ENCODE measurements at places on chromosomes 16 and 17.

GRCh38 chr16:62620275-62620674 is 584.0 kb upstream of the CDH8 start:
- DNase-seq, result no peak

- DNase-seq, result peak; percentile 57
These were observed 1253.7 kb upstream of the CDH8 start for GRCh38 chr16:63289834-63290460.

DNA sequence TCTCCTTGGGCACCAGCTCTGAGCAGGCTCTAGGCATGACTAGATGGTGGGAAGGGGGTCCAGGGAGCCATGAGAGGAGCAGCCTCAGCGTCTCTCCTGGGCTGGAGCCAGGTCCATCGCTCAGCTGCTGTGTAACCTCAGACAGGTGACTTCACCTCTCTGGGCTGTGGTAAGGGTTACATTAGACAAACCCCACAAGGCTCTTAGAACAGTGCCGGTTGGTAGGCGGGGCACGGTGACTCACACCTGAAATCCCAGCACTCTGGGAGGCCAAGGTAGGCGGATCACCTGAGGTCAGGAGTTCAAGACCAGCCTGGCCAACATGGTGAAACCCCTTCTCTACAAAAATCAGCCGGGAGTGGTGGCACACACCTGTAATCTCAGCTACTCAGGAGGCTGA is 18.1 kb upstream of the NPTX1 start:
- peak; percentile 57 for DNase-seq

DNA sequence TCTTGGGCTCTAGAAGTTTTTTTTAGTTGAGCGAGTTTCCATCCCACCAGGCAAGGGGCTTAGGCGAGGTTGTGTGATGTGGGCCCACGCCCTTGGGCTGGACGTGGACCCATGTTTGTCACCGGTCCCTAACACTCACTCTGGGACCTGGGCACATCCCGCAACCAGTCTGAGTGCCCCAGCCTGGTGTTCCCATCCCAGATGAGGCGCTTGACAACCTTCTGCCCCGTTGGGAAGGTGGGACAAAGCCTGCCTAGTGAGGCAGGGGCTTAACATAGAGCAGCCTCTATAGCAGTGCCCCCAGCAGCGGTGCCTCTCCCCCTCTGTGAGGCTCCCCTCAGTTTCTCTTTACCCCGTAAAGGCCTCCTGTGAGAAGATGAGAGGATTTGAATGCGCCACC is 22.5 kb downstream of the CMIP start:
- no peak for DNase-seq

GRCh38 chr16:3674513-3675295 is 20.2 kb downstream of the DNASE1 start:
- DNase-seq, result no peak

- DNase-seq, result peak; percentile 35
These were observed at the start of gene MT3 for GRCh38 chr16:56589141-56590039. Gene MT3 (plus strand): TSS chr16:56589528. CDS start chr16:56589591, 63 bp downstream.

DNA sequence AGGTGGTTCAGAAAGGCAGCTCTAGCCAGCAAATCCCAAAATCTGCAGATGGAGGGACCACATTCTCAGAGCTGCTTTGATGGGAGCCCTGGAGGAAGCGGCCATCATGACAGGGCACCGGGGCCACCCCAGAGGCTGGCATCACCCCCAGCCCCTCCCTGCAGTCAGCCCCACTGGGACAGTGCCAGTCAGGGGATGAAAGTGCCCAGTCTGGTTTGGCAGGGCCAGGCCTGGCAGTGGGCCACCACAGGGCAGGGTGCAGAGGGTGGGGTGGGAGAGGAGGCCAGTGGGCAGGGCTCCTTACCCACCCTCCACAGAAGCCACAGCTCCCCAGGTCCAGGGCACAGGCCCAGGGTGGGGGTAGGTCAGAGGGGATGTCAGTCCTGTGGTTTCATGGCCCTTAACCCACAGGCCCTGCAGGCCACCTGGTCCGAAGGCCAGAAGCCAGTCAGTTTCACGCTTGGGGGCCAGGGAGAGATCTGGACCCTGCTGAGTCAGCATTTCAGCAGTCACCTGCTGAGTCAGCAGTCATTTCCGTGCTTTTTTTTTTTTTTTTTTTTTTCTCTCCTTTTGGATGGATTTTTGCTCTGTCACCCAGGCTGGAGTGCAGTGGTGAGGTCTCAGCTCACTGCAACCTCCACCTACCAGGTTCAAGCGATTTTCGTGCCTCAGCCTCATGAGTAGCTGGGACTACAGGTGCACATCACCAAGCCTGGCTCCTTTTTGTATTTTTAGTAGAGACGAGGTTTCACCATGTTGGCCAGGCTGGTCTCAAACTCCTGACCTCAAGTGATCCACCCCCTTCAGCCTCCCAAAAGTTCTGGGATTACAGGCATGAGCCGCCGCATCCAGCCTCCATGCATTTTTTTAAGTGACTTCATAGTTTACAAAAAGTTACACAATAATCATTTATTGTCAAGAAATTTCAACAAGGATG is 10.4 kb downstream of the SLC25A10 start:
- peak; percentile 80 for DNase-seq

- no peak for DNase-seq
These were observed 216.2 kb downstream of the RBFOX1 start for GRCh38 chr16:7548796-7549318.

- DNase-seq, result no peak
These were observed 8.4 kb downstream of the SRL start for GRCh38 chr16:4233431-4233830.

- peak; percentile 79 for DNase-seq
These were observed 36.1 kb upstream of the ZC3H18 start for GRCh38 chr16:88533932-88534637.

GRCh38 chr17:38982858-38983746 is 15.9 kb upstream of the FBXO47 start:
- DNase-seq, result peak; percentile 64

DNA sequence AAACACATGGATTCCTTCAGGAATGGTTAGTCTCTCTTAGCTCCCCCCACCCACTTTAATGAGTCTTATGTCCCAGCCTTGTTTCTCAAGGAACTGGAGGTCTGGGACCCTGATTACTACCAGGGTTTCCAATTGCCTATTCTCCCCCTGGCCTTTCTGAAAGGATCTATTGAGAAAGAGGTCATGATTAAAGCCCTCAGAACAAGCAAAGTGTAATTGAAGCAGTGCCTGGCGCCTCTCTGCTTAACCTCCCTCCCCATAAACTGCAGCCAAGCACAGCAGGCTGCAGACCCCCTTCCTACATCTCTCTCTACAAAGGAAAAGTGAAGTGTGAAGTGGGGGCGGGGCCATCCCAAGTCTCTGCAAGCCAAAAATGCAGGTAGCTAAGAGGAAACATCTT is 159.7 kb upstream of the CDH11 start:
- no peak for DNase-seq

DNA sequence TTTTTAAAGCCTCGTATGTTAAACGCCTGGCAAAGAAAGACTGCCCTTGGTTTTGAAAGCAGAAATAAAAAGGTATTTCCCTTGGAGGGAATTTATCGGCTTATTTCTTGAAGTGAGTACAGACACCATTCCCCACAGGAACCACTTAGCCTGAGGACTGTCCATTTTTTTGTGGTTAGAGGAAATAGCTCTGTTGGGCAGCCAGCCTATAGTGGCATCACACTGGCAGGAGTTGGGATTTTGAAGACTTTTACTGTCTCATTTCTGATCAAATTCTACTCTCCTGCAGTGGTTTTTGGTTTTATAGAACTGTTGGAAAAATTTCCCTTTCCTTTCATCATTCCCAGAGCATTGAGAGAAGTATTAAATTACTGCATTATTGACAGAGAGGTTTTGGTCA is 34.1 kb upstream of the CDC6 start:
- no peak for DNase-seq

- DNase-seq, result no peak
These were observed 114.3 kb downstream of the MGAT5B start for GRCh38 chr17:76982408-76983074.

DNA sequence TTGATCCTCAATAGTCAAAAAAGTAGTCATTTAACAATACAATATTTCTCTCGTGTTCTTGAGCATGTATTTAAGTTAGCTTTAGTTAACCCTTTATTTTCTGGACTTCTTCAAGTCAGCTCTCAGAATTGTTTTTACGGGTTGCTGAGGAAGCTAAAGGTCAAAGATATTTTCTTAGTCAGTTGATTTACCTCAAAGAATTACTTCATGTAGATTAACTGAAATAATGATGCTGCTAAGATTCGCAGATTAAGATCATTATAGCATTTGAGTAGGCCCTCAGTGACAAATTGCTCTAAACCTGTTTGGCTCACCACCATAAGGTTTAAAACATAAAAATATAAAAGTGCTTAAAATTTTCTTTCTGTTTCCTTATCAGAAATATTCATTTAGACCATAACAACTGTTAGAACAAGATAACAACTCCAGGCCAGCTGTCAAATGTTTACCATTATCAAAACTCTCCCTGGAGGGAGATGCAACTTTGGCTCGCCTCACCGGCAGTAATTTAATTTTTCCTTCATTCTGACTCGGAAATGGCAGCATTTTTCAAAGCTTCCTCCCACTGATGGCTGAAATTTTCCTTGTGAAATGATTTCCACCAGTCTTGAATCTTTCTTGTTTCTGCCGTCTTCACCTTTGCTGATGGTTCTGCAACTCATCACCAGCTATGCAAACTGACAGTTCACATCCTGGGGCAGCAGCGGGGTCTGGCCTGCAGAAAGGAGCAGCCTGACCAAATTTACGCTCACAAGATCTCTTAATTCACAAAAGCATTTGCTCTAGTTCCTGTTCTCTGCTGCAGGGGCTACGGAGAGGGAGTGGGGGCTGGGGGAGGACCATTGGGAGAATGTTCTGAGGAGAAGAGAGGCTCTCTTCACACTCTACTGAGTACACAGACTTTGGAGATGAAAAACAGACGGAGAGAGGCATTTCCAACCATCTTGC is 254.8 kb upstream of the TBX2 start:
- no peak for DNase-seq

DNA sequence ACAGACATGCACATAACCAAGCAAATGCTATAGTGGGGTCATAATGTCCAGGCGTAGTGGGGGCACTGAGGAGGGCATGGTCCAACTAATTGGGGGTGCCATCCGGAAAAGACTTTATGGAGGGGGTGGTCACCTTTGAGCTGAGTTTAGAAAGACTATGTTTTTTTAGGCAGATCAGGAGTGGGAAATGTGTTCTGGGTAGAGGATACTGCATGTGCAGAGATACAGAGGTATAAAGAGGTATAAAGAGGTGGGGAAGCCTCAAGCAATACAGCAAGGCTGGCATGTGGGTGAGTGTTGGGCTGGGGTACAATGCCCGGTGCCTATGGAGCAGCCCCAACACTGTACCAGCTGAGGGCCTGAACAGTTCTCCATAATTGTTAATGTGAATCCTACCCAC is 53.1 kb downstream of the SPACA3 start:
- DNase-seq, result no peak

DNA sequence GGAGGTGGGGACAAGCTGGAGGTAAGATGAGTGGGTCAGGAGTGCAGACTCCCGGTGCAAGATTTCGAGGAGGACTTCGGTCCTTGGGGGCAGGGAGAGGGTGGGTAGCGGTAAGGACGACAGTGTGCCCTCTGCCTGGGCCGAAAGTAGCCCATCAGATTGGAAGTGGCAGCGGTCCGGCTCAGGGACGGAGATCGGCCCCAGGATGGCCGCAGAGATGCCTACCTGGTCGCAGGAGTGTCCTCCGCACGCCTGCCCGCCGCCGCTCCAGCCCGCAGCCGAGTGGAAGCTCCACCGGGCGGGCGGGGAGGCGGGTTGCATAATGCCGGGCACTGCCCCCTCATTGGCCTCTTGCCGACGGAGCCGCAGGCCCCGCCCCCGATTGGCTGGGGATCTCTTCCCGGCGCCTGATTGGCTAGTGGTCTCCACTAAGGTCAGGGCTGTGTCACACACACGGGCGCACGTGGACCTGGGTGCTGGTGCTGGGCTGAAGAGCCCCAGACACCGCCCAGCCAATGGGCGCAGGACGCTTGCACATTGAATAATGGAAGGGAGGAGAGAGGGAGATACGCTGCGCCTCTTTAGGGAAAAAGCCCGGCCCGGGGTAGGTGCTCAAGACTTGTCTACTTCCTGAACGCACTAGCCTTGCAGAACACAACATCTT is at the start of gene PER1:
TSS of gene PER1 (minus strand) at position 293 of the 664 bp plus-strand sequence. CDS start 1,698 bp downstream, outside the sequence.
- DNase-seq, result peak; percentile 96

DNA sequence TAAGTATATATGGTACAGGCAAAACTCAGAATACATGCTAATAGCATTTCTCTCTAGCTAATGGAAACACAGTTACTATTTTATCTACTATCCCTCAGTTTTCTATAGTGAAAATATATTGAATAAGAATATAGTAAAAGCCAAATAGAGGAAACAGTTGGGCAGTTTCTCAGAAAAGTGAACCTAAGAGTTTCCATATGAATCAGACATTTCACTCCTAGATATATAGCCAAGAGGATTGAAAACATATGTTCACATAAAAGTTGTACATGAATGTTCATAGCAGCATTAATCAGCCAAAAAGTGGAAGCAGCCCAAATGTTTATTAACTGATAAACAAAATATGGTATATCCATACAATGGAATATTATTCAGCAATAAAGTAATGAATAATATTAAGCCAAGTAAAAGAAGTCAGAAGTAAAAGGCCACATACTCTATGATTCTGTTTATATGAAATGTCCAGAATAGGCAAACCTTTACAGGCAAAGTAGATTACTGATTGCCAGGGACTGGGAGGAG is 134.6 kb downstream of the CYB561 start:
- no peak for DNase-seq

GRCh38 chr16:23566724-23567123 is 9.2 kb downstream of the UBFD1 start:
- DNase-seq, result no peak

DNA sequence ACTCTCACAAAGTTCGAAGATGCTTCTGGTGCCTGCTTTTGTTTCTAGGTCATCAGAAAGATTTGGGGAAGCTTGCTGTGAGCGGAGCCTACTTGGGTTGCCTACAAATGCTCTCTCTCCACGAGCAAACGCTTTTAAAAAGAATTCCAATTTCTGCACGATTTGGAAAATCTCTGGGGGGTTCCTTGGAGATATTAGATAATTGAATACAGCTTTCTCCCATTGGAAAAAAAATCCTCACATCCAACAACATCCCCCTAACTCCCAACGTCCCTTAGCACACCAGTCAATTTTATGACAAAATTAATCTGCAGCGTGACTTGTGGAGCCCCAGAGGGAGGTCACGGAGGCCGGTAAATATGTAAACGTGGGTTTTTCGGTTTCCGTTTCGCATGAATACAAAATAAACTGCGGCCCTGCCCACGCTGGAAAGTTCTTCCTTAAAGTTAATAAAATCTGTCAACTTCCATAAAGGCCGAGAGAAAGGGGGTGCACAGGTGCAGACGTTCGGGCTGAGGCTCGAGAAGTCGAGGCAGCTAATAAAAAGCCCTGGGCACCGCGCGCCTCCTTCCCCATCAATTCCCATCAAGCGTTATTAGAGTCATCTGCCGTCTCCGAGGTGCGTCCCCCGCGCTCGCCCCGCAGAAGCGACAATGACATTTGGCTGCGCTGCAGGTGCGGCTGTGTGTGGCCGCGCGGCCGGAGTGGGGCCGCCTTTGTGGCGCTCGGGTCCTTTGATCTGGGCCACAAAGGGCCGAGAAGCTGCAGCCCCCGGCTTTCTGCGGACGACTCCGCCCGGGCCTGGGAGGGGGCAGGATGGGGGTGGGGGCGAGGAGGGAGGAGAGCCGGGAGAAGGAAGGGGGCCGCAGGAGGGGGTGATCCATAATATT is 37.6 kb downstream of the SALL1 start:
- no peak for DNase-seq
